Stimulated activated CD4-positive, alpha-beta T cell treated with anti-CD3 and anti-CD28 coated beads, Interleukin-4, amount 100 ng/mL, for 4 hours (primary cell): ENCODE measurements at places on chromosomes 1 and 21.

GRCh38 chr1:248697907-248698306 is 4.7 kb downstream of the OR14I1 start:
- DNase-seq, result no peak

DNA sequence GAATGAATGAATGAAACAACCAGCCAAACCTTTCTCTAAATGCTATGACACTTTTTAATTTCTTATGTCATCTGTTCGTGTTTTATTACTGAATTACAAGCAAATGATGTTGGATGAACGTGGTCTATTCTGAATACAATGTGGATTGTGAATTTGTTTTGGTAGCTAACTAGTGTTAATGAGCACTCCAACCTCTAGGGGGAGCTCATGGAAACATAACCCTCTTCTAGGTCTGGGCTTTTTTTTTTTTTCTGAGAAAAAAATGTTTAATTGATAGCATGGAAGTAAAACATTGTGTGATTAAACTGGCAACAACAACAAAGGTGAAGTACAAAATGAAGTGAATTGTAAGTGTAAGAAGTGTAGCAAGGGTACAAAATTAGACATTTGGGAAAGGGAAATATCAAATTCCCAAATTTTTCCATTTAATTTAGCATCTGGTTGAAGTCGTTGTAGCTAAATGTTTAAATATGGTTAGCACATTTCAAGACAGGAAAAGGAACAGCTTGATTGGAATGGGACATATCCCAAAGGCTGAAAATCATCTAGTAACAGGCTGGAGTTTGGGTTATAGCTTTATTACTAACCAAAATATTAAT is 42.6 kb upstream of the PTGS2 start:
- no peak for DNase-seq

GRCh38 chr1:234261545-234261944 is 111.7 kb upstream of the COA6 start:
- DNase-seq, result no peak

GRCh38 chr1:234774971-234775370 is 165.0 kb upstream of the IRF2BP2 start:
- DNase-seq, result no peak

DNA sequence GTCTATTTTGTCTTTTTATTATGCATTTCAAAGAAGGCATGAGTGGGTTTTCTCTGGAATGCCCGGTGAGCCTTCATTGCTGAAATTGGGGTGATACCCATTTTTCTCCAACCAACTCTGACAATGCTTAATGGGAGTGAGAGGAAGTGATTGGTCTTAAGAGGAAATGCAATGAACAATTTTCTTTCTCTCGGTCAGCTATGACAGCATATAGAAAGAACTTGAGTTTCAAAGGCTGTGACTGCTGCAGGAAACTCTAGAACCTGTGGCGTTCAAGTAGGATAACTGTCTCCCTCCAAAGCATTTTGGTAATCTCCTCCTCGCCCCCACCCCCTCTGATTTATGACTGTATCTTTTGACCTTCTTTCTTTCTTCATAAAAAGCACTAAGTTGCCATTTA is 155.9 kb downstream of the LYPLAL1 start:
- DNase-seq, result no peak

GRCh38 chr1:212689758-212690529 is 9.7 kb downstream of the BATF3 start:
- no peak for DNase-seq

DNA sequence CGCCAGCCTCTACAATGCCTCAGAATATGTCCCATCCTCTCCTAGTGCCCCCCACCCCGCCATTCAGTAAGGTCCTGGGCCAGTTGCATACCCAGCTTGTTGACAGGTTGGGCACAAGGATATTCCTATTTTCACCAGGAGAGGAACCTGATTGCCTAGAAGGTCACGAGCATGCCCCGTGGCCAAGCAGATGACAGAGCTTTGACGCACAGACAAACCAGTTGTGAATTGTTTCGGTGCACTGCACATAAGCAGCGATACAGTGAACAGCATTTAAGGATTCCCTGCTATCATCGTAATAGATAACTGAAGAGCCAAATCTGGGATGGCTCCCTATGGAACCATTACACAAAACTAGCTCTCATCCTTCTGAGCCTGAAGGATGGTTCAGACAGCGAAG is 3.4 kb downstream of the LELP1 start:
- DNase-seq, result no peak

DNA sequence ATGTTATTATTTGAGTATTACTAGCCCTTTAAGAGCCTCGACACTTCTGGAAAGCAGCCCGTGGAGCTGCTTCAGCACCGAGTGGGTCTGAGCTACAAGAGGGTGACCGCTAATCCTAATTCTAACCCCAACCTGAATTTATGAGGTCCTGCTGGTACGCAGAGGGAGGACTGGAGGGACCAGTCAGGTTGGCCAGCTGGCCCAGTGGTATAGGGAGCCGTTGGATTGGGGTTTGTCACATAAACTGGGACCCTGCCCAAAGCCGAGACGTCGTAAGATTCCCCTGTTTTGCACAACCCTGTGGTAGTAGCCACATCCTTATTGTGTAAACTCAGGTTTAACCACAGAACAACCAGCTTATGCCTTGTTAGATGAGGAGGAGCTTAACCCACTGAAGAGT is 60.8 kb upstream of the F3 start:
- no peak for DNase-seq

- DNase-seq, result no peak
Observed at GRCh38 chr1:165610866-165611265, 20.2 kb upstream of the MGST3 start.
